ENCODE measurements at places on chromosomes 2 and 18.

GRCh38 chr2:241859017-241859435 lies 332 bp upstream of the PDCD1 start:
- DNase-seq: no peak

GRCh38 chr18:59063912-59064311 lies 75.8 kb upstream of the SEC11C start:
- no peak for DNase-seq

GRCh38 chr2:142128105-142128504 lies 2.7 kb downstream of the LRP1B start:
- no peak for DNase-seq

- DNase-seq: no peak
Measured at GRCh38 chr18:35968278-35968880, 4.1 kb upstream of the RMP24 start.

DNA sequence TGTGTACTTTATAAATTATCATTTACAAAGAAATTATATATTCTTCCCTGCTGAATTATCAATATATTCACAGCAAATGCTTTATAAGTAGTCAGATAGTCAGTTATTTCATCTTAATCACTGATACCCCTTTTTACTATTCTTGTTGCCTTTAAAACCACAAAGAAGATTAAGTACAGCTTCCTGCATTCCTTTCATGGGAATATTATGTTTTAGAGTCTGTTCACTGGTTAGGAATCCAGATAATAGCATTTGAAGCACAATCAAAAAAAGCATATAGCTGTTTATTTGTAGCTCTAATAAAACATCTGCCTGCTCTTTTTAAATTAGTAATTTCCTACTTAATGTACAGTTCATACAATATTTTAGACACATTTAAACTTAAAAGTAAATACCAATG lies 508.9 kb downstream of the FBXO15 start:
- DNase-seq: no peak

DNA sequence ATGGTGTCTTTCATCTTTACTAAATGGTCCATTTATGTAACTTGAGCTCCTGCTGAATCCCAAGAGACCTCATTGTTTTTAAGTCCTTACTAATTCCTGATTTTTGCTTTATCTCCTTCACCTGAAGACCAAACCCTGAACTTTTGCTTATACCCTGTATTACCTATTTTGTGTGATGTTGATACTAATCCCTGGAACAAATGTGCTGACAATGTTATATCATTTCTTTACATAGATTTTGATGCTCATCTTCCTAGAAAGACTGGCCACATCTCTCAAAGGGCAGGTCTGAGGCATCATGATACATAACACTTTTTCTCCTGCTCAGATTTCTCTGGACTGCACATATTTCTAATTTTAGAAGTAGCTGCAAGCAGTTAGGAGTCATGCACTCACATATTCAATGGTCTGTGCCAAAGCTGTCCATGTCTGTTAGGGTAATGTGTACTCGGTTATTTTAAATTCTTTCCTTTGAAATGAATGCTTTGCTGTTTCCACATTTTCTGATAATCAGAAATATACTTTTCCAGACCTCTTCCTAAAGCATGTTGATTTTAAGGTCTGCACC lies 427.9 kb upstream of the HNRNPA3 start:
- DNase-seq: no peak

DNA sequence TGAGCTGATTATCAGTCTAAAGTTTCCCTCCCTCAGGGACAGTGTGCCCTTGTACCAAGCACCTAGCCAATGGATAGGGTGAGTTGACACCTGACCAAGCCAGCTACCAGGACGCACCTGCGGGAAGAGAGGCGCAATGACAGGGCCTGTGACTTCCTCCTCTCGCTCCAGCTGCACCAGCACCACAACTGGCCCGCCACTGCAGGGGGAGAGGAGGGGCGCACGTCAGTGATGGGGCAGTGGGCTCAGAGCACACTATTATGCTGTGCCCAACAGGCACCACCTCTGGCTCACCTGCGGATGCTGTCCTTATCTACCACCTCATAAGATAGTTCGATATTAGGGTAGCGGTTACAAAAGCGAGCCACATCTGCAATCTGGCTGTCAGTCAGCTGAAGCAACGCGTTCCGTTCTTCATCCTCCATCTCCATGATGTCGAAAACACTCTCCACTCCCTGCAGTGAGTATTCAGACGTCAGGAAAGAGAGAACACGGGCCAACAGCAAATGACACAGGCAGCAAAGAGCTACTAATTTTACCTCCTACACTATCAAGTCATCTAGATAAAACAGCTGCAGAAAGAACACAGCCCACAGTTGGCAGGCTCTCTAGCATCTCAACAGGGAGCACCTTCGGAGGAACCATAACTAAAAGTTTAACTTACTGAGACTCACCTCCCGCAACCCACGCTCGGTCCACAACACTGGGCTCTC lies 10.9 kb downstream of the CIAO1 start:
- no peak for DNase-seq

DNA sequence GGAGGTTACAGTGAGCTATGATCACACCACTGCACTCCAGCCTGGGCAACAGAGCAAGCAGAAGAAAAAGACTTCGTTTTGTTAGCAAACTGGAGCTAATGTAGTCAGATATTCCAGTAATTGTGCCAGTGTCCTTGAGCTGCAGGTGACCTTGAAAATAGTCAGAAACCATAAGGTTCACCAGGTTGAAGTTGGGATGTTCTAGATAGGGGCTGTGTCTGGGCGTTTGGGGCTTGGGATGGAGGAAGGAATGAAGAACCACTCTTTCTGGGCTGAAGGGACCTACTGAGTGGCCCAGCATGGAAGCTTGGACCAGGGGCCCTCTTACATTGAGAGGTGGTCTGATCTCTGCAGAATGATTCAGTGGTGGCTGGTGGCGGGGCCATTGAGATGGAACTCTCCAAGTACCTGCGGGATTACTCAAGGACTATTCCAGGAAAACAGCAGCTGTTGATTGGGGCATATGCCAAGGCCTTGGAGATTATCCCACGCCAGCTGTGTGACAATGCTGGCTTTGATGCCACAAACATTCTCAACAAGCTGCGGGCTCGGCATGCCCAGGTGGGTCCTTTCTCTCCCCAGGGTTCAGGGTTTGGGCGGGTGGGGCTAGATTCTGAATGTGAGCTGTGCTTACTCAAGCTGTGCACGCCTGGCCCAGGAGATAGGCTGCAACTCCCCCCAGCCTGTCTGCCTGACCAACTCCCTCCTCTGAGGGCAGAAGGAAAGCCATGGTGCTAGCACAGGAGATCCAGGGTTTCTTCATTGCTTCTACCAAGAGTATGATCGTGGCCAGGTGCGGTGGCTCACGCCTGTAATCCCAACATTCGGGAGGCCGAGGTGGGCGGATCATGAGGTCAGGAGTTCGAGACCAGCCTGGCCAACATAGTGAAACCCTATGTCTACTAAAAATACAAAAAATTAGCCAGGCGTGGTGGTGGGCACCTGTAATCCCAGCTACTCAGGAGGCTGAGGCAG lies 17.1 kb downstream of the CCT7 start:
- no peak for DNase-seq

DNA sequence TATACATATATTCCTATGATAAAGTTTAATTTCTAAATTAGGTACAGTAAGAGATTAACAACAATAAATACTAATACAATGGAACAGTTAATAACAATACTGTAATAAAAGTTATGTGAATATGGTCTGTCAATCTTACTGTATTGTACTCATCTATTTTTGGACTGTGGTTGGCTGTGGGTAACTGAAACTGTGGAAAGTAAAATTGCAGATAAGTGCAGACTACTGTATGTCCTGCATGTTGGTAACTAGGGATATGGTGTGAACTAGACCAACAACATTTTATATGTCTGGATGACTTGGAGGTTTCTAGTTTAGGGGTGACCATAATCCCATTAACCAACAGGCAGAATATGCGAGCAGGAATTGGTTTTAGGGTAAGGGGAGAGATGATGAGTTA lies 23.3 kb downstream of the PHLPP1 start:
- DNase-seq: no peak

DNA sequence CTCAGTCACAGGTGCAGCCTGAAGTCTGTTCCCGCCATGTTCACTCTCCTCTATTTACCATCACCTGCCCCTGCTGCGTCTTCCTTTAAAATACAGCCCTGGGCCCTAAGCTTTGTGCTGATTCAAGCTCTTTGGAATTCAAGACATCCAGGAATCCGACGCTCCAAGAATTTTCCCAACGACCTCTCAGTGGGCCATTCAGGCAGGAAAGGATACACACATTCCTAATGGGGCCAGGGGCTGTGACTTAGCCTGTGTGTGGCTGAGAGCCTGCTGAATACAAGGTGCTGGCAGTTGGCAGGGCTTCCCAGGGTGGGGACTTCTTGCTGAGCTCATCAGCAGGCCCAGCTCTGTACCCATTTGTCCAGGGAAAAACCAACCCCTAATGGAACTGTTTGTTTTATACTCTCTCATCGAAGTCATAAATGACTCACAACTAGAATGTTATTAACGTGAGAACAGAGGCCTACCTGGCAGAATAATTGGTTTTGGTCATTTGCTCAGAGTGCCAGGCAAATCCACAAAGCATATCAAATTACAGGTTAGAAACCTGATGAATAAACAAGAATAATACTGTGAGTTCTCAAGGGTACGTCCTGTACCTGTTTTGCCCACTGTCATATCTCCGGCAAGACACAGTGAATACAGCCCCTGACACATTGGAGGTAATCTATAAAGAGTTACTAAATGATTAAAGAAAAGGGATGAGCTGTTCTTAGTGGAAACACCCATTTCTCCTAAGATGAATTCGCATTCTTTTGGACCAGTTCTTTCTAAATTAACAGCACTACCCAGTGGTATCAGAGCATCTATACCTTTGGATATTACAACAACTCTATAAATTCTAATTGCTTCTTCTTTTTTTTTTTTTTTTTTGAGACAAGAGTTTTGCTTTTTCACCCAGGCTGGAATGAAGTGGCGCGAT lies 12.6 kb upstream of the KCMF1 start:
- DNase-seq: peak; percentile 41

- DNase-seq: peak; percentile 20
Measured at GRCh38 chr2:113136828-113137775, 9.7 kb downstream of the IL1RN start.

GRCh38 chr2:220148471-220149248 lies 521.2 kb downstream of the SLC4A3 start:
- DNase-seq: no peak

GRCh38 chr2:160271171-160272086 lies 71.4 kb upstream of the ITGB6 start:
- no peak for DNase-seq

DNA sequence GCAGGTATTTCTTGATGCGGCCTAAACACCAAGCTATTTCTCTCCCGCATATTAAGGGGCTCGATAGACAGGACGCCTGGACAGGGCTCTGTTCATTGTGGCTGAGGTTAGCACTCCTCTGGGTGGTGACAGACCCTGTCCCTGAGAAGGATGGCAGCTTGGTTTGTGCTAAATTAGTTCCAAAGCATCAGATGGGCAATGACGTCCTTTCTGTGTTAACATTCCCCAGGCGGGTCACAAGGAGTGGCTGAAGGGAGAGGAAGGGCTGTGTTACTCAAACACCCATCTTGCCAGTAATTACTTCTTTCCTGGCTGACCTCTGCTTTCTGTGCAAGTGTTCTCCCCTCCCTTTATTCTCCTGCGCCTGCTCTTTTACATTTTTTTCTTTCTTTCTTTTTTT lies 75.0 kb downstream of the TMEM247 start:
- no peak for DNase-seq

DNA sequence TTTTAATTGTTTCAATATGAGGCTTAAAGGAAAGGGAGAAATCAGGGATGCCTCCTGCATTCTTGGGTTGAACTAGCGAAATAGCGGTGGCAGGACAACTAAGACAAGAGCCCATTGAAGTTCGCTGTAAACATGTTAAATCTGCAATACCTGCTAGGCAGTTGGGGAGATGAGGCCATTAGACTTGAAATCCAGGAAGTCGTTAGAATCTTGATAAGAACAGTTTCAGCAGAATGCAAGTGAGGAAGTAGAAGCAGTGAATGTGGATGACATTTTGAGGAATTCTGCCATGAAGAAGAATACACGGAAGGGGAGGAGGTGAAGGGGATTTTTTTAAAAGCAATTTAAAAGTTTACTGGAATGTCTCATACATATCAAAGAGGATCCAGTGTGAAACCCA lies 109.7 kb downstream of the LPIN1 start:
- DNase-seq: no peak

DNA sequence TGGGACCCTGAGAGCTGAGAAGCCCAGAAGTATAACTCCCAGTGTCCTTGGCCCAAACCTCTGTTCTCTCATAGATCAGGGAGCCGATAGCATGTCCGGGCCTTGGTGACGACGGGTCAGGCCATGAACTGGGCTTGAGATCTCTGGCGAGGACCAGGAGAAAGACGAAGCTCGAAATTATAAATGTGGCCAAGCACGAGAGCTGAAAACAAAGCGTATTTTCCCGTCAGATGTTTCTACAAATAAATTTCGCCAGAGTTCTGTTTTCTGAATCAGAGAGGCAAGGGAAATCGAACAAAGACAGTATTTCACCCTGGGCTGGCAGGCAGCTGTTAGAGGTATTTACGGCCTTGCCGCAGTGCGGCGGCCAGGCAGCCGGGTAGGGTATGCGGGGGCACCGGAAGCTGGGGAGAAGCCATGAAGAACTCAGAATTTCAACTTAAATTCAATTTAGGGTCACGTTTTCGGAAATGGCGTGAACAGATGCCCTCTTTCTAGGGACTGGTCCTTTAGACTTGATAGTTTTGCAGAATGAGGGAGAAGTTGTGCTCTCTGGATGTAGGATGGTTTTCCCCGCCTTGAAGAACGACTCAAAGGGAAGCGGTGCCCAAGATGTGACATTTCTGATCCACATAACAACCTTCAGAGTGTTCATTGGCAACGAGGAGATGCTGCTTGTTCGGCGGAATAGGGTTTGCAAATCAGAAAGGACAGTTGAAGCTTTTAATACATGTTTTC lies 9.6 kb downstream of the HOXD8 start:
- DNase-seq: no peak

DNA sequence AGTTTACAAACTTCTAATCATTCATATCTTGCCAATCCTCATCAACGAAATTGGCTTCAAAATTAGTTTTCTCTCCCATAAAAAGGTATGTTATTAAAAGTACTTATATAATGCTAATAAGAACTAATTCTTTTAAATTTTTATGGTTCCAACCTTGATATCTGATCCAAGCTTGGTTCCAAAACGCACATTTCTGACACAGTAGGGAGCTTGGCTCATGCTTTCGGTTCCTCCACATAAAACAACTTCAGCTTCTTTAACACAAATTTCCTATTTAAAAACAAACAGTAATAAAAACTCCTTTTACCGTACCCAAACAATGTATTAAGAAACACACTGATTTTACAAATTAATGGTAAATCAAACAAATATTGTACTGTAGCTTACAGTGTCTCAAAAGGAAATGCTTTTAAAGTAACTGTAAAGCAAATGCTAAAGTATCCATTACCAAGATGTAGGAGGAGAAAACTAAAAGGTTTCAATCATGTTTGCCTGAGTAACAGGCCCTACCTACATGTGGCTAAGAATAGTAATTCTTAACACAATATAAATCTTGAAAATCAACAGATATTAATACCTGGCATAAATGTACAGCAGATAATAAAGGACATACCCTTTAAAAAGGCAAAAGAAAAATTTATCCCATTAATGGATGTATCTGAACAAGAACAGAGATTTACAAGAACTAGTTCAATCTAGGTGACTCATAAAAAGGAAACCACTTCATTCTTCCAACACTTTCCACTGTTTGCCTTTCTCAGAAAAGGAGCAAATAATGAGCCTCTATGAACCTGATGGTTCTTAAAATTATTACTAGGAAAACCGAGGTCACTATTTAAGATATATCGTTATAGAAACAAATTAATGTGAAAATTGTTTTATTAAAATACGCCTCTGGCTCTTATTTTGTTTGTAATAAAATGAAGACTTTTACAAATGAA lies 17.5 kb downstream of the ACAA2 start:
- no peak for DNase-seq
